Stimulated activated CD8-positive, alpha-beta memory T cell treated with anti-CD3 and anti-CD28 coated beads, Interleukin-7, amount 100 ng/mL, for 1 hour (primary cell): ENCODE measurements at places on chromosomes 6 and 20.

DNA sequence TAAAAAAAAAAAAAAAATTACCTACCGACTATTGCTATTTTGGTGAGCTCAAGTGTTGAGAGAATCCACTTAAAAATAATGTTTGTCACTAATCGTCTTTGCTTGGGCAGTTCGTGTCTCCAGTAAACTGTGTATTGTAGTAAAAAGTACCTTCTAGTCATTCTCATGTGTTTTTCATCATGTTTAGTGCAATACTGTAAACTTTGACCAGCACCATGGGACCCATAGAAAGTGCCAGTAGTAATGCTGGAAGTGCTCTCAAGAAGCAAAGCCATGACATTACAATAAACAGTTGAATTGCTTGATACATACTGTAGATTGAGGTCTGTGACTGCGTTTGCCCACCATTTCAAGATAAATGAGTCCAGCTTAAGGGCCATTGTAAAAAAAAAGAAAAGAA, 395.2 kb downstream of the BCKDHB start:
- no peak for DNase-seq

DNA sequence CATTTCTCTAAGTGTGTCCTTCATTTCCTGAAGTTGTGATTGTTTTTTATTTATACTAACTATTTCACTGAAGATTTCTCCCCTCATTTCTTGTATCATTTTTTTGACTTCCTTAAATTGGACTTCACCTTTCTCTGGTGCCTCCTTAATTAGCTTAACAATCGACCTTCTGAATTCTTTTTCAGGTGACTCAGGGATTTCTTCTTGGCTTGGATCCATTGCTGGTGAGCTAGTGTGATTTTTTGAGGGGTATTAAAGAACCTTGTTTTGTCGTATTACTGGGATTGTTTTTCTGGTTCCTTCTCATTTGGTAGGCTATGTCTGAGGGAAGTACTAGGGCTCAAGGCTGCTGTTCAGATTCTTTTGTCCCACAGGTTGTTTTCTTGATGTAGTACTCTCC, 92.8 kb downstream of the ESR1 start:
- no peak for DNase-seq

DNA sequence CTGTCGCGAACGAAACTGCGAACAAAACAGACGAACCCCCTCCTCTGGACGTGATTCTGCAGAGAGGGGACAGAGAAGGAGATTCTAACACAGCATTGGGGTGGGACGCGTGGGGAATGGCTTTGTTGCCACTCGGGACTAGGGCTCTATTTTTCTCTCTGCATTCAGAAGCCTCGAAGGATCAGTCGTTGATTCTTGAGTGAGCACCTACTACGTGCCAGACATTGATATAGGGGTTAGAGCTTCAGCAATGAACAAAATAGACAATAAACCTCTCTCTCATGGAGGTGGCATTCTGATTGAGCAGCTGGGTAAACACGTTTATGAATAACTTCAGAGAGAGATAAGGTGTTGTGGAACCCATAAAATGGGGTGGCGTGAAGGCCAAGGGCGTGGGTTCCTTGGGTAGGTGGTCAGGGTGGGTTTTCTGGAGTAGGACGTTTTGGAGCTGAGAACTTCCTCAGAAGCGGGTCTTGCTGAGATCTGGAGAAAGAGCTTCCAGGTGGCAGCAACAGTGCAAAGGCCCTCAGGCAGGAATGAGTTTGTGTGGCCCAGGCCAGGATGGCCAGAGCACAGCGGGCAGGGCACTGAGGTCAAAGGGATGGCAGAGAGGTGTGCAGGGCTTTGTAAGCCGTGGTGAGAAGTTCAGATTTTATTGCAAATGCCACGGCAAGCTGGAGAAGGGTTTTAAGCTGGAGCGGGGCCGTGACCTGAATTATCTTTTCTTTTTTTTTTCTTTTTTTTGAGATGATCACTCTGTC, 884 bp downstream of the SLC2A10 start:
- DNase-seq = no peak

DNA sequence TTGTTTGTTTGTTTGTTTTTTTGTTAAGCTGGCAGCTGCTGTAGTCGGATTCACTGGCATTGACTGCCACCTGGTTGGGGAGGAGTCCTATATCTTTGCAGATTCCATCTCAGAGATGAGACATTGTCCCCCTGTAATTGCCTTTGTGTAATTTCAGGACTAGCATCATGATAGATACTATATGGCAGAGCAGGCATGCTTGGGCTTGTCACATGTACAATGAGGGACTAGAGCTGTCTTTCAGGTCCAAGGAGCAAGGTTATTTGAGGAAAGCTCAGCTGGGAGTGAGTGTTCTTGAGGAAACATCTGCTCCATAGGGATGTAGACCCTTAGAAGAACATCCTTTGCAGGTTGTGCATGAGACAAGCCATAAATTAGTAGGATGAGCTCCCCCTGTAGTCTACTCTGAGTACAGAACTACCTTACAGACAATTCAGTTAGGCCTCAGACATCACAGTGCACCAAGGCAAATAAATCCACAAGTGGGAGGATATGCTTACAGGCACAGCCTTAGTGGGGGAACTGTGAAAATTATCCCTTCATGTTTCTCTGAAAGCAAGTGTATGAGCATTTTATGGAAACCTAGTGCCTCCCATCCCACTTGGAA, 62.1 kb downstream of the BMP2 start:
- no peak for DNase-seq

DNA sequence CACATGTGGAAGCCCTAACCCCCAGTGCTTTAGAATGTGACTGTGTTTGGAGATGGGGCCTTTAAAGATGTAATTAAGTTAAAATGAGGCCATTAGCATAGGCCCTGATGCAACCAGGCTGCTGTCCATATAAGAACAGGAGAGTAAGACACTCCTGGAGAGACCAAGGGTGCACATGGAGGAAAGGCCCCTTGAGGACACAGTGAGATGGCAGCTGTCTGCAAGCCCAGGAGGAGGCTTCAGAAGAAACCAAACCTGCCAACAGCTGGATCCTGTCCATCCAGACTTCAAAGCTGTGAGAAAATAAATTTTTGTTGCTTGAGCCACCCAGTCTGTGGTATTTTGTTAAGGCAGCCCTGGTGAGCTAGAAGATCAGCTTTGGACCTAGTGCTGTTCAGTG, 16.8 kb upstream of the SNRPB2 start:
- DNase-seq = no peak

- DNase-seq = no peak
Measured at GRCh38 chr6:8236956-8237355, 134.6 kb upstream of the EEF1E1 start.

GRCh38 chr6:109705258-109705657, 14.2 kb downstream of the FIG4 start:
- DNase-seq = peak; percentile 56

GRCh38 chr20:63002511-63002910, 4.3 kb downstream of the BHLHE23 start:
- no peak for DNase-seq

DNA sequence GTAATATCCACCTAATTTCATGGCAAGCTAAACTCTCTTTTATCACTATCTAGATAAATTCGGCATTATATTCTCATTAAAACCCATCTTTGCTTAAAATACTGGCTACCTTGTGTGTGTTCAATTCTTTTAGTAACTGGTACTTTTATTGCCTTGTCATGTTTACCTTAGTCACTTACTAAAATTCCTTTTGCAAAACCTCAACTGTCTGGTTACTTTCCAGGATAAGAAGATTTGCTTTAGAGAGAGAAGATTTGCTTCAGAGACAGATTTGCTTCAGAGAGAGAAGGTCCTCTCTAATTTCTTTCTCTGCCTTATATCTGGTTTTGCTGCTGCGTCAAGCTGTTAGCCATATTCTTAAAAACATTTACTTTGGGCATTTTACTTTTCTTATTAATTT, 151.5 kb upstream of the MLIP start:
- no peak for DNase-seq

DNA sequence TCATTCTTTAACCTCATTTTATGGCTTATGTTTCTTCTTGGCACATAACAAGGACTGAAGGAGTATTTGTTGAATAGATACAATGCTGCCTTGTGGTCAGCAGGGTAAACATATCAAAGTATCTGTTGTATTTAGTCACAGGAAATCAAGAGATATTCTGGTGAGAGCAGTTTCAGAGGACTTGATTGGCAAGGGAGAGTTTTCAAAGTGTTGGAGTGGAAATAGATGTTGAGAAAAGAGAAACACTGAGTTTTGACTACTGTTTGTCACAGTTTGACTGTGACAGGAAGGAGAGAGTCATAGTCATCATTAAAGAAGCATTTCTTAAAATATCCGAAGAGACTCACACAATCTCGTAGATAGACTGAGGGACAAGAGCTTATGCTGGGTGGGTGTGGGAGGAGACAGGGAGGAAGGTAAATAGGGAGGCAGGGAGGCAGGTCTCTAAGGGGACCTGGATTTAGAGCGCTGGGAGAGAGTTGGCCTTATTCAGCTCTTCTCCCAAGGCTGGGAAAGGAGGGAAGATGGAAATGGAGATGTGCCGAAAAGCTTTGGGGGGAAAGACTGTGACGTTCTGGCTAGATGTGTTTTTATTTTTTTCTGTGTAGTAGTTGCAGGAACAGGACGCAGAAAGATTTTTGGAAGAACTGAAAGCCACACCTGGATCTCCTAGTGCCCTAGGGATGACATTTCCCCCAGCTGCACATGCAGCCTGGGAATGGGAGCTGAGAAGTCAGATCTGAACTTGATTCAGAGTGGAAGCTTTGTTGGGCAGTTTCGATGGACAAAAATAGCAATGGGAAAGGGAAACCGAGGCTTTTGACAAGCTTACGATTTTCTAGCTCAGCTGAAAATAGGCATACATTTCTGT, 65.0 kb upstream of the IFNGR1 start:
- no peak for DNase-seq

- DNase-seq = no peak
Measured at GRCh38 chr6:37507077-37507476, 7.4 kb upstream of the CCDC167 start.

DNA sequence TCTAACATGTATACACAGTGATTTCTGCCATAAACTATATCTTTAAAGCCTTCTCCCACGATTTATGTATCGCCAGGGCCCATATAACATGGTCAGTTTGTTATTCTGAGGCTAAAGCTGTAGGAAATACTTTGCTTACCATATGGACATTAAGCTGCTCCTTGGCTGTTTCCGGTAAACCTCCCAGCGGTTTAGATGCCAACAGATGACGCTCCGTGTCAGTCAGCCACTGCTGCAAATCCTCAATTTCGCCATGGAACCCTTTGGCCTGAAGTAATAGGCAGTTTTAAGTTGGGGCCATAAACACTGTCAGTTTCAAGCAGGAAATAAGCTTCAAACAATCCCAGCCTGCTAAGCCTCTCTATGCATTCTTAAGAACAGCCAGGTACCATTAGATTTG, 145.4 kb downstream of the DST start:
- no peak for DNase-seq

- DNase-seq = no peak
Measured at GRCh38 chr6:140354296-140354695, 979.8 kb upstream of the CITED2 start.

DNA sequence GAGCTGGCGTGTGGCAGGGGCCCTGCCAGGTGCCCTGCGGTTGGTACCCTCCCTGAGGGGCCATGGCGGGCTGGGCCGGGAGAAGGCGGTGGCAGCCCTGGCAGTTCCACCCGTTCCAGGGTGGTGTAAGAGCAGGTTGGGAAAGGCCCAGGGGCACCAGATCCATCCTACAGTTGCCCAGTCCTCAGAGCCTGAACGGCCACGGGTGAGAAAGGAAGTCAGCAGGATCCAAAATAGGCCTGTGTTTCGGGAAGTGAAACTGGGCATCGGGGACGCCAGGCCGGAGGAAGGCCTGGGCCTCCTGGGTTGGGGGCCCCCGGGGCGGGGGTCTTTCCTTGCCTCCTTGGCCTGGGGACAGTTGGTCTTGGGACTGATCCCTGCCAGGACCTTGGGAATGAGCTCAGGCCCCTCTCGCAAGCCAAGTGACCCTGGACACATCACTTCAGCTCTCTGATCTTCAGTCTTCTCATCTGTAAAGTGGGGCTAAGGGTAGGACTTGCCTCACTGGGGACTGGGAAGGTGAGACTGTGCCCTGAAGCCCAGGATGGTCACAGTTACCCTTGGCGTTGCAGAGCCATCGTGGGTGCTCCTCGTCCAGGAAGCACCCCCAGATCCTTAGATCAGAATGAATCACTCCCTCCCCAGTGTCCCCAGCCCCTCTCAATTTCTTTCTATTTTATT, 18.1 kb upstream of the NOL4L start:
- DNase-seq = no peak

- no peak for DNase-seq
Measured at GRCh38 chr6:10555625-10556309, 34.6 kb downstream of the GCNT2 start.

- no peak for DNase-seq
Measured at GRCh38 chr6:48213076-48213788, 102.2 kb upstream of the PTCHD4 start.

GRCh38 chr6:38686270-38687042, 16.5 kb downstream of the GLO1 start:
- no peak for DNase-seq

- peak; percentile 41 for DNase-seq
Measured at GRCh38 chr6:149317644-149318571, at the start of gene TAB2. TSS of gene TAB2 (plus strand) at chr6:149317712. CDS start at chr6:149369998, 52,286 bp downstream.

DNA sequence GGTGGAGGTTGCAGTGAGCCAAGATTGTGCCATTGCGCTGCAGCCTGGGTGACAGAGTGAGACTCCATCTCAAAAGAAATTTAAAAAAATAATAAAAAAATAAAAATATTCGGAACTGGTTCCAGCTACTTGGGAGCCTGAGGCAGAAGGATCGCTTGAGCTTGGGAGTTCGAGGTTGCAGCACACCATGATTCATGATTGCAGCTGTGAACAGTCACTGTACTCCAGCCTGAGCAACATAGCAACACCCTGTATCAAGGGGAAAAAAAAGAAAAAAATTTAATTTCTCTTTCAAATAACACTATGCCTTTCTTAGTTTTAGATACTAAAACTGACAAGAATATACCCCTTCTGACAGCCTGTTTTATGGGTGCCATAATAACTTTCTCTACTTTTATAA, 10.5 kb downstream of the KDM1B start:
- no peak for DNase-seq

GRCh38 chr6:135251498-135252441, 70.7 kb downstream of the MYB start:
- no peak for DNase-seq

- no peak for DNase-seq
Measured at GRCh38 chr6:76506808-76507207, 434.3 kb upstream of the IMPG1 start.

DNA sequence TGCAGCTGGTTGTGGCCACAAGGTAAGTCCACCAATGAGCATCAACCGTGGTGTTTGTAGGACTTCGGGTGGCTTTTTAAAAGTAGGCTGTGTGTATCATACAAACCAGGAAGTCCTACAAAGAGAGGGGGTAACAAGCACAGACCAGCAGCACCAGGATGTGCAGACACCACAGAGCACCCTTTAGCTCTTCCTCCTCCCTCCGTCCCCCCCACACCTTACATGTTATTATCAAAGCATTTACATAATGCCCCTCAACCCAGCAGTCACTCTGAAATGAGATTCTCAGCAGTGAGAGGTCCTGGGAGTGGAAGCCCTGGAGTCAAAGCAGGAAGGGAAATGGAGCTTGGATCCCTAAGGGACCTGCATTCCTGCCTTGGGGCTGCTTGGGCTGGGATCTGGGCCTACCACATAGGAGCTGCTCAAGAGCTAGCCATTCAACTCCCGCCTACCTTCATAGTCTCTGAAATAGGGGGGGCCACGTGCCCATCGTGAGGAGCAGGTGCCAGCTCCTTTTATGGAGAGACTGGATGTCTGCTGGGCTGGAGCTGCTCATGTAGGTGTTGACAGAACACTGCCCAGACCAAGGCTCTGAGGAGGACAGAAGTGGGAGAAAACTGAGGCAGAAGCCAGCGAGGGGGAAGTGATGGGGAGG, 90.6 kb downstream of the PSMB1 start:
- DNase-seq = no peak
